ENCODE measurements at places on chromosomes 4 and X. TPM values are rescaled to one million over a fixed set of nuclear protein-coding genes. Genes with fewer than 3 reads are reported as not detected.

Gene UCP1
- not detected for total RNA-seq

Gene NLGN4X
- total RNA-seq = not detected

Gene SLC38A5
- 60.2 TPM for total RNA-seq

Gene ATP8A1
- 1.6 TPM for total RNA-seq

Gene HSPA4L
- 5.4 TPM for total RNA-seq

Gene CXorf65
- total RNA-seq = not detected

Gene PGRMC2
- 15.1 TPM for total RNA-seq

Gene PCDH7
- total RNA-seq = 81.9 TPM

Gene ESX1
- not detected for total RNA-seq

Gene RPS6KA6
- total RNA-seq = 14.6 TPM

Gene GPR34
- not detected for total RNA-seq

Gene PLS3
- 406 TPM for total RNA-seq

Gene CPE
- 1.00 TPM for total RNA-seq

Gene ASMT
- not detected for total RNA-seq

Gene UVSSA
- 12.3 TPM for total RNA-seq

Gene TKTL2
- not detected for total RNA-seq

Gene CPLX1
- total RNA-seq = under 0.01 TPM

Gene SLC4A4
- total RNA-seq = 2.0 TPM

Gene CD38
- total RNA-seq = not detected

Gene HELT
- total RNA-seq = not detected

Gene RHOXF2B
- not detected for total RNA-seq

Gene ZNF630
- 1.5 TPM for total RNA-seq

Gene SLC9A6
- 38.4 TPM for total RNA-seq

Gene MAGEA8
- not detected for total RNA-seq

Gene DMP1
- total RNA-seq = not detected

Gene PNCK
- total RNA-seq = 1.2 TPM

Gene SRPX
- total RNA-seq = 154 TPM

Gene TEC
- total RNA-seq = 1.3 TPM

Gene SPANXC
- not detected for total RNA-seq

Gene IL13RA2
- total RNA-seq = 100 TPM

Gene GRSF1
- total RNA-seq = 97.6 TPM

Gene ZNF732
- total RNA-seq = 0.66 TPM

Gene KIF4A
- total RNA-seq = 10.9 TPM

All from uterine smooth muscle cell (primary cell).